ENCODE measurements at places on chromosomes 11 and 22.
A peak's percentile ranks its signal among the peaks of the same experiment; 100 is the strongest.

GRCh38 chr11:48049036-48049435 is 68.7 kb downstream of the PTPRJ start:
- no peak for DNase-seq

- DNase-seq = no peak
These were observed 22.0 kb downstream of the CELSR1 start for GRCh38 chr22:46515208-46516111.

DNA sequence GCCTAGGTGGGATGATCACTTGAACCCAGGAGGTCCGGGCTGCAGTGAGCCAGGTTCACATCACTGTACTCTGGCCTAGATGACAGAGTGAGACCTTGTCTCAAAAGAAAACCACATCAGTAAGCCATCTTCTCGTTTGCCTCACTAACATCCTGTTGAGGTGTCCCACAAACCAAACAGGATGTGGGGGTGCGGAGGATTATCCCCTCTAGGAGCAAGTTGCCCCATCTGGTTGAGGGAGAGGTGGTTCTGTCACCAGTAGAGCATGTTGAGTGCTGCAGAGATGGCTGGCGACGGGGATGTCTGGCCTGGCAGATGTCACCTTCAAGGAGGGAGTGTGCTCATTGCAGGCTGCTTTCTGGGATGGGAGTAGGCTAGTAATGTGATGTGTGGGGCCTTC is 72.4 kb downstream of the ZNRF3 start:
- peak; percentile 87 for DNase-seq

- DNase-seq = no peak
These were observed 45.3 kb upstream of the GALNT18 start for GRCh38 chr11:11667056-11667455.

- no peak for DNase-seq
These were observed 9.1 kb downstream of the DNAL4 start for GRCh38 chr22:38784856-38785255.

- no peak for DNase-seq
These were observed 31.4 kb downstream of the IGLL1 start for GRCh38 chr22:23548501-23549197.

DNA sequence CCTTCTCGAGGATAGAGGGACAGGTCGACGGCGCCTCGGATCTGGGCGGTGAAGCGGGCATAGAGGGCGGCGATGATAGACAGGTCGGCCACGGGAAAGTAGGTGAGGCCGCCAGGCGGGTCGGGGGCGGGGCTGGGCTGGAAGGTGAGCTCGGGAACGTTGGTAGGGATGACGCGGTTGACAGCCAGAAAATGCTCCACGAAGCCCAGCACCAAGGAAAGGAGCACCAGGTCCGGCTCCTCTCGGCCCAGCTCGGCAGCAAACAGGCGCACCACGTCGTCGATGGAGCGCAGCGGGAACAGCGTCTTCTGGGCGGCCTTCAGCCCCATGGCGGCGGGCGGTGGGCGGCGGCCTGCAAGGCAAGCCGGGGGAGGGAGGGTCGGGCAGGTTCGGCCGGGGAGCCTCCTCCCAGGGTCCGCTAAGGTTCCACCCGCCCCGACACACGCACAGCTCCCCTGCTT is 540 bp downstream of the MEN1 start:
- no peak for DNase-seq

- DNase-seq = peak; percentile 84
These were observed at the start of gene RBFOX2 for GRCh38 chr22:36028646-36029405. TSS of gene RBFOX2 (minus strand) at chr22:36028824. CDS start at chr22:36028425, 399 bp downstream.

DNA sequence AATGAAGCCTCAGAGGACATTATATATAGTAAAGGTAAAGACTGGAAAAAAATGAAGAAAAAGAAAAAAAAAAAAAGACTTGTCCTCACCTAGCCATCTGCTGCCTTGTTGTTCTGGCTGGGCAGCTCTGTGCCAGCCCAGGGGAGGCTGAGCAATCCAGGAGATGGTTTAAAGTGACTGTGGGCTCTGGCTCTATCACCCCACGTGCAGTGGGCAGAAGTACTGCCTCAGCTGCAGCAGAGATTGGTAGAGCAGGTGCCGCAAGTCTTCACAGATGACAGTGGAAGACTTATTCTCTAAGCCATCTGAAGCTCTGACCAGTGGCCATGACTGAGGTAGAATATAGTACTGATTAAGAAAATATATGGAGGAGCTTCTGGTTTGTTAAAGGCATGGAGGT is 62.2 kb downstream of the SGSM3 start:
- no peak for DNase-seq

GRCh38 chr22:44103735-44104480 is 76.8 kb upstream of the PARVG start:
- DNase-seq = no peak

GRCh38 chr11:101436511-101437142 is 147.2 kb downstream of the TRPC6 start:
- DNase-seq = no peak

DNA sequence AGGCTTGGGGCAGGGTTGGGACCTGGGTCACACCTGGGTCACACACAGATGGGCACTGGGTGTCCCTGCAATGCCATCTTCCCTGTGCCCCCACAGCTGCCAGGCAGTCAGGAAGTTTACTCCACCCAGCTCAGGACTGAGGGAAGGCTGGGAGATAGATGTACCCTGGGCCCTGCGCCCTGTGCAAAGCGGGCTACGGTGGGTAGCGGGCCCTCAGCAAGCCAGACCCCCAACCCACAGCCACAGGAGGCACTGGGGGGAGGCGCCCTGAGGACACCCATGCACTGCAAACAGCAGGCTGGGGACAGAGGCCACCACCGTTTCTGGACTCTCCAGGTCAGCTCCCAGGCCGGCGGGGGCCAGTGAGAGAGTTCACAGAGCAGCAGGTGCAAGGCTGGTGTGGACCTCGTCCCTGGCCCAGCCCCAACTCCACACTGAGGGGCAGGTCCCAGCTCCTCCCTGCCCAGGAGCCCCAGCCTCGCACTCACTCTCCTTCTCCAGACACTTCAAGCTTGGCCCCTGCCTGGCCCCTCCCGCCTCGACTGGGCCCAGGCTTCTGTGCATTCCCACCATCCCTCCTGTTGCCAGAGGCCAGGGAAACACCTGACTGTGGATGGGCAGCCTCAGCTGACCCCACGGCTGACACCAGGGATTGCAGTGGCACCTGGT is 4.9 kb downstream of the DUSP8 start:
- DNase-seq = no peak

DNA sequence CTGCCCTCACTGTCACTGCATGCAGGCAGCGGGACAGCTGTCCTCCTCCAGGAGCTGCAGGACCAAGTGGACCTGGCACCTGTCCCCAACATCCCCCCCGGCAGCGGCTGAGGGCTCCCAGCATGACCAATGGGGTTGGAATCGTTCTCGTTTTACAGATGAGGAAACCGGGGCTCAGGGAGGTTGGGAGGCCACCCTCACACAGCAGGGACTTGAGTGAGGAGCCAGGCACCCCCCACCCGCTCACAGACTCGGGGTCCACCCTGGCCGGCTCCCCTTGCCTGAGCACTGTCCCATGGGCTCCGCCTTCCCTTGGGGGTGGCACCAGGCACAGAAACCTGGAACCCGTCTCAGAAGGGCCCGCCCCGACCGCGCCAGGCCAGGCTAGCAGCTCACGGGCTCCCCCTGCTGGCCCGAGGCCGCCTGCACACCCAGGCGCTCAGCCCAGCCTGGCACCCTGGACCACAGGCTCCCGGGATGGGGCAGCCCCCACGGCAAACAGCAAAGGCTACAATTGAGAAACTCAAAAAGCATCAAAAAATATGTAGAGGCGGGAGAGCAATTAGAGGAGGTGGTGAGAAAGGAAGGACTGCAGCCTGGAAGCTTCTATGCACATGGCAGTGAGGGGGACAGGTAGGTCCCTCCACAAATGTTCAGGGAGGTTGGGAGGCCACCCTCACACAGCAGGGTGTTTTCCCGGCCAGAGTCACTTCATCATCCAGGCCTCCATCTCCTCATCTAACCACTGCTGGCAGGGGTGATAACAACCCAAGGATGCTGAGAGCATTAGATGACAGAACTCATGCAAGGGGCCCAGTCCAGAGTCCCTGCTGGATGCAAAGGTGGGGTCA is 12.8 kb downstream of the MACROD1 start:
- peak; percentile 65 for DNase-seq

DNA sequence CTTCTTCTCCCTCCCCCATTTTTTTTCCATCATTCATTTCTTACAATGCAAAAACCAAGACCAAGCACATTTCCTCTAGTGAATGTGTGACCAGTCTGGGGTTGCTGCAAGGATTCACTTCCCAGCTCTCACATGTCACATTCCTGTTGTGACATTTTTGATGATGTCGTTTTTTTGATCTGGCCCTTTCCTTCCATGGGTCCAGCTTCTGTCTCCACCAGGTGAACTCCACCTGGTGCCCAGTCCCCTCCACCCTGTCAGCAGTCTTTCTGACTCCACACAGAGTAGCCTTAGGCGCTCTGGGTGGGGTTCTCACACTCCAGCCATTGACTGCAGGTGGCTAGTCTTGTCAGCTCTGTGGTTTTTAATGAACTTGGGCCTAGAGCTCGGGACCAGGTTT is 15.6 kb downstream of the PANX1 start:
- no peak for DNase-seq

DNA sequence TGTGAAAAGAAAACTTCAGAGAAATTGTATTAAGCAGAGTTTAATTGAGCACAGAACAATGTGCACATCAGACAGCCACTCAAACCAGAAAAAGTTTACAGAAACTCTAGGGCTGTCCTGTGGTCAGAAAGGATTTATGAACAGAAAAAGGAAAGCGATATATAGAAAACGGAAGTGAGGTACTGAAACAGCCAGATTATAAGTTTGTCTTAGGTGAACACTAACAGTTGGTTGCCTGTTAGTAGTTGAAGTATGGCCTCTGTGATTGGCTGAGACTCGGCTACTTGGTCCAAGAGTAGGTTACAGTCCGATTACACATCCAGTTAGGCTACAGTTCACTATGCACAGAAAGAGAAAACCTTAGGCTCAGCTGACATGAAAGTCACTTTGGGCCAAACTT is 1232.5 kb upstream of the RAG2 start:
- no peak for DNase-seq

- no peak for DNase-seq
These were observed 75.3 kb upstream of the CREB3L1 start for GRCh38 chr11:46202149-46202548.

GRCh38 chr11:85355921-85356320 is 271.2 kb downstream of the DLG2 start:
- no peak for DNase-seq

DNA sequence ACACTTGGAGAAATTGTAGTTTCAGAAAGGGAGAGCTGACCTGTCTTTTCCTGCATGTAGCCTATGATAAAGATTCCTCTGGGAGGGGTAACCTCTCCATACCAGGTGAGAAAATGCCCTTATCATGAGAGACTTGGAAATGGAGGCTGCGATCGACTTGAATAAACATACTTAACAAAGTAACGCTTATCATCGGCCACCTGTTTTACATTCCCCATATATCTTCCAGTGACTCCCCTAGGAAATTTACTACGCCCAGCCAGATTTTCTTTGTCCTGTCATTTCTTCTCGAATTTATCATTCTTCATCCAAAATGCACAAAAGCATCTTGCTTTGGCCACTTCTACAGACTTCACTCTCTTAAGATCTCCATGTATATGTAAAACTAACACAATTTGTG is 143.5 kb downstream of the CCDC81 start:
- no peak for DNase-seq

GRCh38 chr11:31767066-31767465 is 44.1 kb downstream of the PAX6 start:
- DNase-seq = no peak

- DNase-seq = no peak
These were observed 111.0 kb downstream of the ST3GAL4 start for GRCh38 chr11:126466236-126467045.

All from stimulated activated CD4-positive, alpha-beta T cell treated with anti-CD3 and anti-CD28 coated beads, Interleukin-1b, Interleukin-23, amount 100 ng/mL, for 48 hours (primary cell).